CD8-positive, alpha-beta memory T cell (primary cell): ENCODE measurements at places on chromosomes 1 and 21.

DNA sequence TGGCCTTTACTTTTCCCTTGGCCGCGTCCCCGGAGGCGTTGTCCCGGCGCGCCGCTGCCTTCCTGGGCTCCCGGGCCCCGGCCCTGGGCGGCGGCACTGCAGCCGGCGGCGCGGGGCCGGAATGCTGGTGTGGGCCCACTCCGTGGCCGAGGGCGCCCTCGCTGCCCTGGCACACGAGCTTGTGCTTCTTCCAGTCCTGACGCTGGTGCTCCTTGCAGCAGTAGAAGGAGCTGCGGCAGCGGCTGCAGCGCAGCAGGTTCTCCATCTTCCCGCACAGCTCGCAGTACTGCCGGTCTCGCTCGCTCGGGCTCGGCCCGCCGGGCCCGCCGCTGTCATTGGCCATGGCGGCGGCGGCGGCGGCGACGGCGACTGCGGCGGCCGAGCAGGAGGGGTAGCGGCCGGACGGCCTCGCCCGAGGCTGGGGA, 529 bp downstream of the EGLN1 start:
- DNase-seq: peak; percentile 34

GRCh38 chr1:65393347-65393746, 27.1 kb upstream of the LEPR start:
- no peak for DNase-seq

GRCh38 chr1:180057883-180058396, 96.7 kb upstream of the QSOX1 start:
- no peak for DNase-seq

GRCh38 chr1:6603238-6603914, 707 bp upstream of the KLHL21 start:
- peak; percentile 76 for DNase-seq

DNA sequence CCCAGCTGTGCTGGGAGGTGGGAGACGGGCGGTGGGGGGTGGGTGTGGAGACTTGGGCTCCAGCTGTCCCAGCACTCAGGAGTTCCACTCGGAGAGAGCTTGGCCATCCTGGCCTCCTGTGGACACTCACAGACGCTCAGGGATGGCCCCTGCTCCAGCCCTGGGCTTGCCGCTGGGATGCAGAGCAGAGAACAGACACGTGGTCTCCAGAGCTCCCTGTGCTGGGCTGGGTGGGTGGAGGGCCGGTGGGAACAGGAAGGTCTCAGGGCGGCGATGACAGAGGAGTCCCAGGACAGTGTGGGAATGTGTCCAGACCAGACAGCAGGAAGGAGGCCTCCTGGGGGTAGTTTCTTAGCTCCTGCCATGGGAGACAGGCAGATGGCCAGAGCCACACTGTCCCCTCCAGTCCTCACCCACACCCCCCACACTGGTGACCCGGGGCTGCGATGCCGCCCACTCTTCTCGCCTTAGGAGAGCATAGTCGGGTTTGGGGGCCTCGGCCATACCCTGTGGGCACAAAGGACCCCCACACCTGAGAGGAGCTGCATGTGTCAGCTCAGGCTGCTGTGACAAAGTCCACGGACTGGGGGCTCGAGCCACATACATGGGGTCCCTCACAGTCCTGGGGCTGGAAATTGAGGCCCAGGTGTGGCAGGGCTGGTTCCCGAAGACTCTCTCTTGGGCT, 2.0 kb downstream of the KRTAP10-9 start:
- DNase-seq: no peak

GRCh38 chr1:38061883-38062328, 15.3 kb upstream of the POU3F1 start:
- no peak for DNase-seq

GRCh38 chr1:232529747-232530146, 100.2 kb downstream of the SIPA1L2 start:
- DNase-seq: no peak

DNA sequence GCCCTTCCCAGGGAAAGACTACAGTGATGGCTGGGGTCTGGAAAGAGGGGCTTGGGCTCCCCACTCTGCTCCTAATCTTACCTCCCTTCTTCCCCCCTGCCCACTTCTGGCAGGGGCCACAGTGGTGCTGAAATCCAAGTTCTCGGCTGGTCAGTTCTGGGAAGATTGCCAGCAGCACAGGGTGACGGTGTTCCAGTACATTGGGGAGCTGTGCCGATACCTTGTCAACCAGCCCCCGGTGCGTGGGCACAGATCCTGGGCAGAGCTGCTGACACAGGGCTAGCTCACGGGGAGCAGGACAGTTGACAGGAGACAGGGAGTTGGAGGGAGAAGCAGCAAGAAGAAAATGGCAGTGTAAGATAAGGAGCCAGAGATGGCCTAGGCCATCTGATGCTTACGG, 2.4 kb downstream of the SLC27A3 start:
- no peak for DNase-seq

- DNase-seq: no peak
Measured at GRCh38 chr1:228108742-228109072, 392 bp downstream of the MRPL55 start.

DNA sequence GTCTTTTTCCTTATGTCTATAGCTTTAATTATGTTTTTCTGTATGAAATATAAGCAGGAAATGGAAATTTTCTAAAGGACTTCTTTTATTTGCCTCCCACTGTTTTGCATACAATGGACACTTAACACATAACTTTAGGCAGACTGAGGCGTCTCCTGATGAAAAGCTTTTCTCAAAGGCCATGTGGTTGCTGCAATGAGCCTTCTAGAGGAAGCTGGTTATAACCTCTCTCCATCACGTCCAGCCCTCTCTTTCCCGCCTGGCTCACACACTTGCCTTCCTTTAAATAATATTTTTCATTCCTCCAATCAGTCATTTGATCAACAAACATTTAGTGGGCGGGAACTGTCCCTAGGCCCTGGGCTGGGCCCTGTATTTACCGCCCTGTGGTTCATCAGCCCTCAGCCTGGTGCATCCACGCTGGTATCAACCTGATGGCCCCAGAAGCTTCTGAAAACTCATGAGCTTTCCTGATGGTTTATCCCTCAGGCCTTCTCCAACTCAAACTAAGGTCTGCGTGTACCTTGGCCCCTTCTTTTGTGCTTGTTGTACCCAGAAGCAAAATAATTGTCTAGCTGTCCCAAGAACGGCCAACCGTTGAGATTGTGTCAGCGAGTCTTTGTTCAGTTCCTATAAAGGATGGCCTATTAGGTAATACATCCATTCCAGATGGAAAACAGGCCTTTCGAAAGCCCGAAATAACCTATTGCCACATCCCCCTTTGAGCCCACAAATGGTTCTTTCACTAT, 75.3 kb upstream of the LYST start:
- no peak for DNase-seq

- DNase-seq: no peak
Measured at GRCh38 chr1:112268408-112268807, 127.6 kb upstream of the CTTNBP2NL start.

- DNase-seq: no peak
Measured at GRCh38 chr1:66443793-66444192, 90.2 kb upstream of the SGIP1 start.

DNA sequence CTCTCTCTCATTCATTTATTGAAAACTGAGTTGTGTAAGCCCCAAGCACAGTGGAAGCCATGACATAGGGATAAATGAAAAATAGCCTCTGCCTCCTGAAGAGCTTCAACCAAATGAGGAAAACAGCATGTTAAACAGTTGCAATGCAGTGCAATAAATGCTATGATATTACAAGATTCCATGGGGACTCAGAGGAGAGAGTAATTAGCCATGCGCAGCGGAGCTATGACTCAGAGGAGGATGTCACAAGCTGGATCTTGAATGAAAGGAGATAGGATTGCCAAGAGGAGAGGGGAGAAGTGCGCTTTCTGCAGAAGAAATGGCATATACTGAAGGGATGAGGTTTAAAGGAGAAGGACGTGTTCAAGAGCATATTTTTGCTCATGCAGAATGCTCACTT, 231.3 kb upstream of the PLXNA2 start:
- no peak for DNase-seq

DNA sequence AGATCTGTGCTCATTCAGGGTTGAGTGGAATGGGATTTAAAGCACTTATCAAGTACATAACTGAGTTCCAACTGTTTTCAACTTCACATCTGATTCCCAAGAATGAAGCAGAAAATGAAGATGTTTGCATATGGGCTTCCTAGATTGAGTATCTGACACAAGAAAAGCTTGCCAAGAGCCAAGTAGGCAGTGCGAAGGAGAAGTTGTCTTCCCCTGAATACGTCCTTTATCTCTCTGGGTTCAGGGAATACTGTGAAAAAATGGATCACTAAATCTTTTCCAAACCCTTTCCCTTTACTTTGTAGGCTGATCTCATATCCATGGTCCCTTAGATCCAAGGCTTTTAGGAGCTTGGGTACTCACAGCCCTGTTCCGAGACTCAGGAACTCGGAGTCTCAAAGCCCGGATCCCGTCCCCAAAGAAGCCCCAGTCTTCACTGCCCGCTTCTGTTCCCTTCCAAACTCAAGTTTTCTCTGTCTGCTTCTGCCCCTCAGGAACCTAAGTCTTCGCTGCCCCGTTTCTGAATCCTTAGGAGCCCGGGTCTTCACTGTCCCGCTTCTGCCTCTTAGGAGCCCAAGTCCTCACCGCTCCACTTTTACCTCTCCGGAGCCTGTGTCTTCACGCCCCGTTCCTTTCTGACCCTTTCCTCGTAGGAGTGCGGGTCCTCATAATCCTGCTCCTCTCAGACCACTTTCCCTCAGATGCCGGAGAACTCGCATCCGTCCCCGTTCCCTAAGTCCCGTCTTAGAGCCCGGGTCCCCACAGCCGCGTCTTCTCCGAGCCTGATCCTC, 616 bp downstream of the TAF12 start:
- DNase-seq: no peak

DNA sequence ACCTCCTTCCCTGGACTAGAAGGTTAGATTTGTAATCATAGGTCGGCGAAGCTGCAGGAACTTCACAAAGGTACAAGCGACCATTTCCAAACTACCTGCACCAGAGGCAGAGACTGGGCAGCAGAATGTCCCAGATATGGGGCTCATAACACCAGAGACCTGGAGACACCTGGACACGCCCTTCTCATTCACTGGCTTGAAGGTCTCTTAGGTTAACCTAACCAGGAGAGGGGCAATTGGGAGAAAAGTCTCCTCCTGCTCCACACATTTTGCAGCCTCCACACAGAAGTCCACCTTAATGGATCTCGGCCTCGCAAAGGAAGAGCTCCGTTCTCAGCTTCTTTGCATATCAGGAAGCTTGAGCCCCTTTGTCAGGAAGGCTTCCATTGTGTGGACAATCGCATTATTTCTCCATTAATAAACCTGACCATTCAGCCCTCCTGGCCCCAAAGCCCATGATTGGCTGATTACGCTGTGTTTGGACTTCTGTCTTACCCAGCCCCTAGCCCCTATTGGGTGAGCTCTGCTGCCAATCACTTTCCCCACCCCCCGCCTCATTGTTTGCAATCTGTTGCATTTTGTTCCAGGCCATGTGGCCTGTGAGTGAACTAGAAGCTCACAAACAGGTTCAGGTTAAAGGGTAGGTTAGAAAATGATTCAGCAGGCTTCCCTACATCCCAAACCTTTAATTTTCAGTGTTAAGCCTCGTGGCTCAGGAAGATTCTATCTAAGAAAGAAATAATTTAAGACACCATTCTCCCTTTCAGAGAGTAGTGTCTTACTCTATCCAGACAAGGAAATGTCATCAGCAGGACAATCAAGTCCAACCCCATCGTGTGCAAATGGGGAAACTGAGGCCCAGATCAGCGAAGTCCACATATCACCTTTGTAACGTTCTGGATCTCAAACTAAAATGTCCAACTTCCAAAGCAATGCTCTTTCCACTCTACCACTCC, 2.8 kb downstream of the MYCL start:
- DNase-seq: no peak

- no peak for DNase-seq
Measured at GRCh38 chr1:116161877-116162390, 50.7 kb downstream of the MAB21L3 start.

DNA sequence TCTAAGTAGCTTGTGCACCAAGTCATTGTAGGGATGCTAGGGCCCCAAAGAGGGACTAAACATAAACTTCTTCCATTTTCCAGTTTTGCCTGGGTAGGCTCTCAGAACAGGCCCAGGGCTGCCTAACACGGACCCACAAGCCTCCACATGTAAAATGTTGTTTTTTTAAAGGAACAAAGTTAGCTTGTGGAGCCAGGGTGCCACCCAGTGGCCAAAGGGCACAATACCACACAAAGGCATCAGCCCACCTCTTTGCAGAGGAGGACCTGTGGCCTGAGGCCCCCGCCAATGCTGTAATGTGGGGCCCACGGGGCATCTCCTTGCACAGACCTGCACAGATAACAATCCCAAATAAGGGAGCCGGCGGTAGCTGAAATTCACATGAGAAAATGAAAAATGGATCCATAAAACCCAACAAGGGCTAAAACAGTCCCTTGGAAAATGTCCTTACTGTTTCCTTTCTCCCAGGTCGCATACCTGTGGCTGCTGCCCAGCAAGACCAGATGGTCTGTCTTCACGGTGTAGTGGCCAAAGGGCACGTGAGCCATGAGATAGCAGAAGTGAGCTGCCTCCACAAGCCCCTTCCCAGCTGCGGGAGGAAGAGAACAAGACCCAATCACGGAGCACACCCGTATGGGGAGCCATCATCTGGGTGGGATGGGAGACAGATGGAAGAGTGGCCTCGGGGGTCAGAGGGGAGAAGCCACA, 23.8 kb downstream of the SEC16B start:
- no peak for DNase-seq

DNA sequence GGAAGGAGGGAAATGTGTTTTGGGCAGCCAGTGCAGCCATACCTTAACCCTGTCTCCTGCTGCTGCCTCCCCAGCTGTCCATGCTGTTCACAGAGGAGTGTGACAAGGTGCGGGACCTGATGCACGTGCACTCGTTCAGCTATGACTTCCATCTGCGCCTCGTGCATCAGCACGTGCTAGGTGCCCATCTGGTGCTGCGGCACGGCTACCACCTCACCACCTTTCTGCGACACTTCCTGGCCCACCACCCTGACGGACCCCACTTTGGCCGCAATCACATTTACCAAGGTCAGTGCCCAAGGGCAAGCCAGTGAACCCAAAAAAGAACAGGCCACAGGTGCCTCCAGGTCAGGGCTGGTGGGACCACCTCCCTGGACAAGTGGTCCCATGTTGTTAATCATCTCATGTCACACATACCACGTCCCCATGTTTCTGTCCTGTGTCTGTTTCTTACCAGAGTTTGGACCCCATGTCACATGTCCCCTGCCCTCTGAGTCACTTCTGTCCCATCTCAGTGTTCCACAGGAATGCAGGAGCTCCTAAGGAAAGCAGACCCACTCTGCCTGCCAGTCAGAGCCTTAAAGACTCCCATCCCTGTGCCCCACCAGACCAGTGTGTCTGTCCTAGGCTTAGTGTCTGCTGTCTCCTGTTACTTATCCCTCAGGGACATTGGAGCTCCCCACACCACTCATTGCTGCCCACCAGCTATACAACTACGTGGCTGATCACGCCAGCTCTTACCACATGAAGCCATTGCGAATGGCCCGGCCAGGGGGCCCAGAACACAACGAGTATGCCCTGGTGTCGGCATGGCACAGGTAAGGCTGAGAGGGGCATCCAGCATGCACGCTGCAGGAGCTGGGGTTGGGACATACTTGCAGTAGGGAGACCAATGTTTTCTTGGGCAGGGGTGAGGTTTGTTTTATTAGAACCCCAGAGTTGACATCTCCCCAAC, 6.6 kb downstream of the HYI start:
- no peak for DNase-seq

- no peak for DNase-seq
Measured at GRCh38 chr1:2578758-2579118, 7.8 kb upstream of the PRXL2B start.
